ENCODE measurements at places on chromosomes 7 and 10. TPM values are rescaled to one million over a fixed set of nuclear protein-coding genes. Genes with fewer than 3 reads are reported as not detected.

The LMOD2 gene
- total RNA-seq, result not detected

DNA sequence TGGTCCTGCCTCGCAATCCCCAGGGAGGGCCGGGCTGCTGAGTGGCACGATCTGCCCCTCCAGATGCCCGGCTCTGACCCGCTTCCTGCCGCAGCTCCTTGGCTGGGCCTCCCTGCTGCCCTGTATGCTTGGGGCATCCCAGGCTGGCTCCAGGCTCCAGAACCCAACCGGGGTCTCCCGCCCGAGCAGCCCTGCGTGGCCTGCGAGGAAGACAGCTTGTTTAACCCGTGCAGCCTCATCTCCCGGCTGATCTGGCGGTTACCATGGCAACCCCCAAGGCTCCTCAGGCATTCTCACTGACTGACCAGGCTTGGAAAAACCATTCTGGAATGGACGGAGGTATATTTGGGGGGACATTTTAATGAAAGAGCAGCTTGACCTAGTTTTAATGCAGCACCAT, 232.4 kb upstream of the MYO3A start:
- no peak for DNase-seq

GRCh38 chr7:83455612-83456011, 193.3 kb downstream of the SEMA3E start:
- no peak for DNase-seq

DNA sequence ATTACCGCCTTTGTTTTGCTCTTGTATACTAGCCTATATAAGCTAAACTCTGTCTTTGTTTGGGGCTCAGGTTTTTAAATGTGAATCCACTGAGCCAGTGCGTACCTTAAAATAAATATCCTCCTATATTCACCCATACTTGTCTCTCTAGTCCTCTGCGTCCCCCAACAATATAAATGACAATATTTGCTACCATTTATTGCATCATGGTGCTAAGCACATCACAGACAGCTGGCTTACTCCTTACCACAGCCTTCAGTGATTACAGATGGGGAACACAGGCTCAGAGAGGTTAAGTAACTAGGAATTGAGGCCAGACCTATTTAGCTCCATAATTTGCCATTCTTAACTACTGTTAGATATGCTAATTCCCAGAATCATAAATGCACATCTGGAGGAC, 3.4 kb upstream of the ADCK2 start:
- no peak for DNase-seq
